CD4-positive, alpha-beta T cell treated with Interleukin-17A for 4 hours (primary cell): ENCODE measurements at places on chromosomes 1 and 21.
A peak's percentile ranks its signal among the peaks of the same experiment; 100 is the strongest.

DNA sequence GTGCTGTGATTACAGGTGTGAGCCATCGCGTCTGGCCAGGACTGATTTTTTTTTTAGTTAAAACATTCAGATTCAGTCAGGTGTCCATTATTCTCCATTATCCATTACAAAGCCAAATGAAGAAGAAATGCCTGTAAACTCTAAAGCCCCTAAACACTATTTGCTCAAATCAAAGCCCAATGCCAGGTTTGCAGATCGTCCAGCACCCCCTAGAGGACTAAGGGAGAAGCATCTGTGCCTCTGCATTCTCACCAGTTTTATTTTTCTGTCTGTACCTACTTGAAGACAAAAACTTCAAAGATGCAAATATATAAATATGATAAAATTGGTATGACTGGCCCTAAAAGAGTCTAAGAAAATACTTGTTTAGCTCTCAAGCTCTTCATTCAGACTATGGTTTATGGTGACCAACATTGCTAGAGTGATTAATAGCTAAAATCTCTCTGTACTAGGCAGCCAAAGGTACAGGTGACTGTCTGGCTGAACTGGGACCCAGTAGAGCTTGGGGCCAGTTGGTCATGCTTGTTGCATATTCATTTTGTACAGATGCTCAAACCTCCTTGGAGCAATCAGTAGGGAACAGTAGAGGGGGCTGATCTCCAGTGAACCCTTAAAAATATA, 138.4 kb downstream of the SYT2 start:
- DNase-seq: peak; percentile 9

DNA sequence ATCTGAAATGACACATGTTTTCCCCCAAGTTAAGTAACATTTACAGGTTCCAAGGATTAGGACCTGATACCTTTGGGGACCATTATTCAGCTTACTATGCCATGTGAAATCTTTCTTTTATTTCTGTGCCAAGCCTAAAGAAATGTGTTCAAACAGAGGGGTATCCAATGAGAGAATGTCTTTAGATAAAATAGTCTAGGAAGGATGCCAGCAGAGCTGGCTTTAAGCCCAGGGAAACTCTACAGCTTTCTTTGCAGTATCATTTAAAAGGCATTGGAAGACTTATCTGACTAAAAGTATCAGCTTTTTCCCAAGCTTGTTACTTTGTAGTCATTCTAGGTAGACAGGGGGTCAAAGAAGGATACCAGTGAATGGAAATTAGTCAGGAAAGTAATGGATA, 860.4 kb downstream of the PLA2G4A start:
- no peak for DNase-seq

GRCh38 chr1:146029117-146029516, 7.6 kb upstream of the HJV start:
- DNase-seq: no peak

DNA sequence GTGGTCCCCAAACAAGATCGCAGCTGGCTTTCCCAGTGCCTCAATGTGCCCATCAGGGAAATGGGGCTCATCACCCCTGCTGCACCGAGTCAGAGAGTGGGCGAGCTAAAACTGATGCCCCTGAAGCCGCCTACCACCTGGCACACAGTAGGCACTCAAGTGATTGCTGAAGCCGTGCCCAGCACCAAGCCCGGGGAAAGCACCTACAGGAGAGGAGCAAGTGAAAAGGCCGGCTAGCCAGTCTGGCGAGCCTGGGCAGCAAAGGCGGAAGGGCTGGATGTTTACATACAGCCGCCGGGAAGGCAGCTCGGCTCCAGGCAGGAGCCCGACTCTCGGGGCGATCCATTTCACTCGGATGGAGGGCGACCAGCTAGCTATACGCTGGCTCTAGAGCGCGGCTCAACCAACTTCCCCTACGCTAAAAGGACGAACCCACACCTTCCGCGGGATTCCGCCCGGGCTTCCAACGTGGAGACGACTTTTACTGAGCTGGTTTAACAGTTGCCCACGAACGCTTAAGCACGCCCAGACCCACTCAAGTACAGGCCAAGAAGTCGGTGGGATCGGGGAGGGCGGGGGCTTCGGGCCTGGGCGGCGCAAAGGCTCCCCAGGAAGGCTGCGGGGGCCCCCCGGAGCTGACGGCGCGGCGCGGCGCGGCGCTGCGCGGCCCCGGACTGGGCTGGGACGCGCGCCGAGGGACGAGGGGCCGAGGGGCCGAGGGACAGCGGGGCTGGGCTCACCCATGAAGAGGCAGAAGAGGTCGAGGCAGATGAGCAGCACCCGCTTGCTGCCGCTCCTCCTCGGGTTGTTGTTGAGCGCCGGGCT, 1.0 kb downstream of the PLPP3 start:
- no peak for DNase-seq

DNA sequence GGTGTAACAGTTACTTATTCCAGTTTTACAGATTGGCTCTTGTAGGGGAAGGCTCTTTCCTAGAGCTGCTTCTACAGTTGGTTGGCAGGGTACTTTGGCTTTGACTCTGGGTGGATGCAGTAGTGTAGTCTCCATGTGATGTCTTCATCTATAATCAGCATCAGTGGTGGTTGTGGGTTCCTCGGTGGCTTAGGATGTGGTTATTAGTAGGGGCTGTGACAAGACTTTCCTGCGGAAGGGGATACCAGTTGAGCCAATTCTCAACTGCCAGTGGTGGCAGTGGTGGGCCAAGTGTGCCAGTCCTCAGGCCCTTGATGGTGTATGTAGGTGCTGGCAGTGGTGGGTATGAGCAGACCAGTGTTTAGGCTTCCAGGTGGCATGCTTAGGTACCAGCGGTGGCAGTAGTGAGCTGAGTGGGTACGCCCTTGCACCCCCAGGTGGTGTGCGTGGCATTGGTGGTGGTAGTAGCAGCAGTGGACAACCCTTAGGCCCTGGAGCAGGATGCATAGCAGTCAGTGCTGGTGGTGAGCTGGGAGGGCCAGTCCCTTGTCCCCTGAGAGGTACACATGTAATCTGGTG, 27.2 kb upstream of the KLF18 start:
- no peak for DNase-seq

- no peak for DNase-seq
Observed at GRCh38 chr1:31376375-31377134, 3.7 kb upstream of the FABP3 start.

- DNase-seq: no peak
Observed at GRCh38 chr1:178544531-178544930, 31.6 kb downstream of the TEX35 start.

- DNase-seq: no peak
Observed at GRCh38 chr1:93976711-93977597, 67.7 kb upstream of the GCLM start.
